ENCODE measurements at places on chromosomes 5 and 9.

DNA sequence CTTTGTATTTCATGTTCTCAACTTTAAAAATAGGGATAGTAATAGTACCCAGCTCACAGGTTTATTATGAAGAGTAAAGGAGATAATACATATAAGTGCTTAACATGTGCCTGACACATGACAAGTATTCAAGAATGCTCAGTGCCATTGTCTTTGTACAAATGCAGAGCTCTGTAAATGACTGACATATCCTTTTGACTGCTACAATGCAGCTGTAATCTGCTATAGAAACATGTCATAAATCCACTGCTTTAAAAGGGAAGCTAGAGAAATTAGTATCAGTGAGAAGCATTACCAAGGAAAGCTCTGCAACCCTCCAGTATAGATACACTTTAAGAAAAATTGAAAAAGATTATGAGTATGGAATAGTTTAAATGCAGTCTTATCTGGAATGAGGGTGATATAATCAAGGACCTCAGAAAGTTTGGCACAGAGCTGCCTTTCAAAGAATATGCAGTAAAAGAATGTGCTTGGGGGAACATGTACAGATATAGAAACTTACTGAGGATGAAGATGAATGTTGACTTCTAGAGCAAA, 17.9 kb downstream of the ERAP1 start:
- no peak for DNase-seq

DNA sequence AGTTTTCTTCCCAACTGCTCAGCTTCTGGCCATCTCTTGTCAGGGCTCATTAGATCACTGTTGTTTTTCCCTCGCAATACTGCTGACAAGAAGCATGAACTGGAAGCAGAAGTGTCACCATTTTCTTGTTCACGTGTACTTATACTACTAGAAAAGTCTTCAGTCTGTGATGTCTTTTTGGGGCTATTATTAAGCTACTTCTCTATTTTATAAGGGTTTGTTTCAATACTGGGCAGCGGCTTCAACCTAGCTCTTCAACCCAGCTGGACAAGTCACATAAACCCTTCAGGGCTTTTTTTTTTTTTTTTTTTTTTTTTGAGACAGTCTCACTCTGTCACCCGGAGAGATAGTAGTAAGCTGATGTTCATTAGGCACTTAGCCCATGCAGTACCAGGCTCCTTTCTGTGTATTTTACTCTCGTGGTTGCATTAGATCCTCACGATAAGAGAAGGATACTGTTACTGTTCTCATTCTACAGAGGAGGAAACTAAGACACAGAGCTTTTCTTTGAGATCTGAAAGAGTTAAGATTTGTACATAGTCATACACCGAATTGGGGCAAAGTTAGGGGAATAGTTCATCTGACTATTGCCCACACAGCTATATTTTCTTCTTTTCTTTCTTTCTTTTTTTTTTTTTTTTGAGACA, 20.5 kb downstream of the RAPGEF1 start:
- DNase-seq = no peak

DNA sequence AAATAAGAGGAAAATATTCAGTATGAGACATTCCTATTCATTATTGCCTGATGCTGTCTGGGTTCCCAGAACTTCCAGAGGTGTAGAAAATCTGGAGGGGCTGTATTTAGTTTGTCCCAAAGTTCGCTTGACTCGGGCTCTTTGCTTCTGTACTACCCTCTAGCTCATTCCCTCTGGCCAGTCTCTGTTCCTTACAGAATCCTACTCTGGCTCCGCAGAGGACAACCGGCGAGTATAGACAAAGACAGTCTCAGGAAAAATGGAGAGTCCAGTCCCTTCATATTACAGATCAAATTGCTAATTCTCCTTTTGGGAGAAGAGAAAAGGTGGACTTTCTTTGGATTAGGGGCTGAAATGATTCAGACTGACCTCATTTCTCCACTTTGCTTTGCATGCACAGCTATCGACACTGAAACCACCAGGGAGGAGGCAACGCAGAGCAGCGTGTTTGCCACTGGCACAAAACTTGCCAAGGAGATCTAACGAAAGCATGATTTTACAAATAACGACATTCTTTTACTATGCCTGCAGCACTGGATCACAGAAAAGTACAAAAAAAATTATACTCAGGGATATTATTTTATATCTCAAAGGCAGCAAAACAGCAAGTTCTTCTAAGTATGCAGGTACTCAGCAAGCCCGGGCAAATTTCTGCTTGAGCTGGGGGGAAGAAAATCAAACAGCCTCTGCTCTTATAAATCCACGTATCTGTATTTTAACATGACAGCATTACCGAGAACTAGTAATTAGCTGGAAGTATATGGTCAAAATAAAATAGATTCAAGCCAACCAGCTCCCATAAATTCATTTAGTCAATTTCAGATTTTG, 279.7 kb downstream of the NPR3 start:
- no peak for DNase-seq

- no peak for DNase-seq
Observed at GRCh38 chr5:143166090-143166489, 237.4 kb downstream of the NR3C1 start.

DNA sequence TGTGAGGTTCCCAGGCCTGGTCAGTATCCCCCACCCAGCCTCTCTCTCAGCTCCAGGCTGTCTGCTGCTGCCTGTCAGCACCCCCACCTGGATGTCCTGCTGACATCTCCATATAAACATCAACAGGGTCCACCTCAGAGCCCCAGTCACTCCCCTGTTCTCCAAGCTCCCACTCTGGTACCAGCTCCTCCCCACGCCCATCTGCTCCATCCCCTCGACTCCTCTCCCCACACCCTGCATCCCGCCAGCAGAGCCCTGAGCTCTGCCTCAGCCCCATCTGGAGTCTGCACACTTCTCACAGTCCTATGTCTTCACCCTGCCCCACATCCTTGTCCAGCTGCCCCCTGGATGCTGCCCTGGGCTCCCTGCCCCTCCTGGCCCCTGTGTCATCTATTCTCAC, 67.7 kb upstream of the LRRTM2 start:
- DNase-seq = no peak

GRCh38 chr5:40600383-40600782, 79.3 kb upstream of the PTGER4 start:
- DNase-seq = no peak

DNA sequence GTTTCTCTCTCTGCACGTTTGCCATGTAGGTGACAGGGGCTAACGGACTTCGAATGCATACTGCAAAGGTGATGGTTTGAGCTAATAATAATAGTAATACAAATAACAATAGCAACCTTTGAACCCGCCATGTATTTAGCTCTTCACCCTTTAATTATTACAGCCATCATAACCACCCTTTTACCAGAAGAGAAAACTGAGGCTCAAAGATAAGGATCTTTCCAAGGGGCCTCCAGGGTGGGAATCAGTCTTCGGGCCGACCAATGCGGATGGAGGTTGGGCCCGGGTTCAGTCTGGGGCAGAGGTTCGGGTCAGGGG, 494 bp downstream of the CDKN2AIPNL start:
- no peak for DNase-seq

- no peak for DNase-seq
Observed at GRCh38 chr5:173486355-173487225, 129.9 kb downstream of the BOD1 start.

DNA sequence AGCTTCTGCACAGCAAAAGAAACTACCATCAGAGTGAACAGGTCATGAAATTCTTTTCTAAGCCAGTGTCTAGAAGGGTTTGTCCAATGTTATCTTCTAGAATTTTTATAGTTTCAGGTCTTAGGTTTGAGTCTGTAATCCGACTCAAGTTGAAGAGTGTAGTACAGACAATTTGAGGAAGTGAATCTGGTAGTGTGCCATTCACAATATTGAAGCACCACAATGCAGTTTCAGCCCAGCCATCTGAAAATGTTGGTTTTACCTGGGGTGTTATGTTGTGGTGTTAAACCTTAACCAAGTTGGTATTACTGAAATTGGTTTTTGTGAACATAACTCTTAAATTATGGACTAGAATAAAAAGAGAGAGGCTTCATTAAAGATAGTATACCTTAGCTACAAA, 77.2 kb downstream of the ADAMTS16 start:
- DNase-seq = no peak

- no peak for DNase-seq
Observed at GRCh38 chr9:76221423-76221822, 172.8 kb downstream of the RFK start.

DNA sequence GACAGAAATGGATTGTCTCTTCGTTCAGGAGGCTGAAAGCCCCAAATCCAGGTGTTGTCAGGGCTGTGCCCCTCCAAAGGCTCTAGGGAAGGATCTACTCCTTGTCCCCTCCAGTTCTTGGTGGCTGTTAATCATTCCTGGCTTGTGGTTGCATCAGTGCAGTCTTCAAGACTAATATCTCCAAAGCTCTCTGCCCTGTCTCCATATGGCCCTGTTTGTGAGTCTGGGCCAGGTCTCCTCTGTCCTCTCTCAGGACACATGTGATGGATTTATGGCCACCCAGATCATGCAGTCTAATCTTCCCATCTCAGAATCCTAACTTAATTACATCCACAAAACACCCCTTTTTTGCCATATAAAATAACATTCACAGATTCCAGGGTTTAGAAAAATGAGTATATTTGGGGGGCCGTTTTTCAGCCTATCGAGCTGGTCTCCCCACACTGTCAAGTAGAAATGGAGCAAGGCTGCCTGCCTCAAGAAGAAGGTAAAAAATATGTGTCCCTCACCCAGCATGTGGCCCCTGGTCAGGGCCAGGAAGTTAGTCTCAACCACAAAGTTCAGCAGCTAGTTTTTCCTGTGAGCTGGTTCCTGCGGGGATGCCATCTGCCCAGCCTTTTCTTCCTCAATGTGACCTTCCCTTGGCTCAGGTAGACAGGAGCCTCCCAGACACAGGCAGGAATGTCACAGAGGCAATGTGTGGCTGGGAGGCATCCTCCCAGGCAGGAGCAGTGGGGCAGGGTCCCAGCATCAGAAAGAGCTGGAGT, 509.4 kb downstream of the IRX1 start:
- DNase-seq = no peak

GRCh38 chr5:96501991-96502646, 69.1 kb upstream of the PCSK1 start:
- no peak for DNase-seq

DNA sequence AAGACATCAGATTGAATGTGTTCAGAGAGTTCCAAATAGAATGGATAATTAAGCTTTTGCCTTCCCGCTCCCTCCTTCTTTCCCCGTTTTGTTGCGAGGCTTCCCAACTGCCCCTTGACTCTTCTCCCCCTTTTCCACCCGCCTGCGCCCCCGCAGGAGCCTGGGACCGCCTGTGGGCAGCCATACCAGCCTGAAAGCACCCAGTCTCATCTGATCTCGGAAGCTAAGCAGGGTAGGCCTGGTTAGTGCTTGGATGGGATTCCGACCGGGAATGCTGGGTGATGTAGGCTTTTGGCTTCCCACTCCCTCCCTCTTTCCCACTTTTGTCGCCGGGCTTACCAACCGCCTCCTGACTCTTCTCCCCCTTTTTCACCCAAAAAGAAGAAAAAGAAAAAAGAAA, 6.8 kb upstream of the HSD17B4 start:
- no peak for DNase-seq

- no peak for DNase-seq
Observed at GRCh38 chr9:135498381-135499126, 1.9 kb upstream of the MRPS2 start.

Measured in posterior cingulate gyrus (tissue), 11 donors.